ENCODE measurements at places on chromosomes 6 and 20. TPM values are rescaled to one million over a fixed set of nuclear protein-coding genes. Genes with fewer than 3 reads are reported as not detected.

DNA sequence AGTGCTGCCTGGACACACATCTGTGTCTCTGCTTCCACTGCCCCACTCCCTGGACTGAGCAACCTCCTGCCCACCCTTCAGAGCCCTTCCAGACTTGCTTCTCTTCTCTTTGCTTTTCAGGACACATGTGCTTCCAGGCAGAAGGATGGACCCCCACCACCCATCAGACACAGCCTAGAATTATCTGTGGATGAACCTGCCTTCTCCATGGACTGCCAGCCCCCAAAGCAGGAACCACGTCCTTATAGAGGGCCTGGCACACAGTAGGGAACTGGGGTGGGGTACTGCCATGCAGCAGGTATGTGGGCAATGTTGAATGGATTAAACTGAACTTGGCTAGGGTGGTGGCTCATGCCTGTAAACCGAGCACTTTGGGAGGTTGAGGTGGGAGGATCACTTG lies 3.6 kb downstream of the KIAA1755 start:
- DNase-seq = no peak

TAF11 gene
- 22.2 TPM for total RNA-seq

- DNase-seq = no peak
Observed at GRCh38 chr6:45715508-45715803, 300.2 kb downstream of the CLIC5 start.

- no peak for DNase-seq
Observed at GRCh38 chr6:113980937-113981554, 10.1 kb upstream of the HDAC2 start.

DNA sequence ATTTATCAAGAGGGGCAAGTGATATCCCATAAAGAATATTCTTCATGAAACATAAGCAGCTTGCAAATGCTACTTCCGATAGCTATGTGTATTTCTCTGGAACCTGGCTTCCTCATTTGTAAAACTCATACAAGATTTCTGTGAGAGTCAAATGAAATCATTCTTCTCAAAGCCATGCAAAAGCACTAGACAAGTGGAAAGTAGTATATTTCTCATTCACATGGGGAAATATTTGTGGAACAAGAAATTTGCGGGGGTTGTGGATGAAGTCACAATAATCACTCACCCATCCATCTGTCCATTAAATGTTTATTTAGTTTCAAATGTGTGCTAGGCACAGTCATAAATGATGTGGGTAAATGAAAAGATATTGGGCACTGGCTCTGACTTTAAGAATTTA lies 150.5 kb downstream of the IPCEF1 start:
- DNase-seq = no peak

GTSF1L gene
- not detected for total RNA-seq

ECI2 gene
- 53.9 TPM for total RNA-seq

C6orf58 gene
- 0.20 TPM for total RNA-seq
